ENCODE measurements at places on chromosomes 5 and 9.

DNA sequence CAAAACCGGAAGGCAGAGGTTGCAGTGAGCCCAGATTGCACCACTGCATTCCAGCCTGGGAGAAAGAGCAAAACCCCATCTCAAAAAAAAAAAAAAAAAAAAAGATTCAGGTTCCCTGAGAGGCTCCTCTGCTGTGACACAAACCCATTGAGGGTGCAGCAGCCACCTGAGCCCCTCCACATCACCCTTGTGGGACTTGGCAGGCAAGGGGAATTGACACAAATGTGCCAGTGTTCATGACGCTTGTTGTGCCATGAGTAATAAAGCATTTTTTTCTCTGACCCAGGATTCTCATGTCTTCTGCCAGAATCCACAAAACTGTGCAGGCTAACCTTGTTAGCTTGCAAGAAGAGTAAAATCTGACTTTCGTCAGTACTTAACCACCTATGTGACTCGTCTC is 149.6 kb downstream of the TTC39B start:
- DNase-seq = peak; percentile 80

DNA sequence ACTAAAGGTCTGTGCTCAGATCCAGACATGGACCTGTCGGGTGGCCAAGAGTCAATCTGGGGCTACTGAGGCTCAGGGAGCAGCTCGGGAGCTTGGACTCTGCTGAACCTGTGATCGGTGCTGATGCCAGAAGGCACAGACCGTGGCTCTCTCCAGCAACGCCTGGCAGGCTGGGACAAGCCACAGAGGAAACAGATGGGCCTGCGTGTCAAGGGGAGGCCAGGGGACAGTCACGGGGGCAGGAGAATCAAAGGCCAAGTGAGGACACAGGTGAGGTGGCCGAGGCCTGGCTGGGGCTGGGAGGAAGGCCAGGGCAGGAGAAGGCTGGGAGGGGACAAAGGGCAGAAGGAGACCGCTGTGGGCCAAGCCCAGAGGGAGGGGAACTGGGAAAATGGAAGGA is 43.4 kb downstream of the EPB41L4B start:
- DNase-seq = no peak

DNA sequence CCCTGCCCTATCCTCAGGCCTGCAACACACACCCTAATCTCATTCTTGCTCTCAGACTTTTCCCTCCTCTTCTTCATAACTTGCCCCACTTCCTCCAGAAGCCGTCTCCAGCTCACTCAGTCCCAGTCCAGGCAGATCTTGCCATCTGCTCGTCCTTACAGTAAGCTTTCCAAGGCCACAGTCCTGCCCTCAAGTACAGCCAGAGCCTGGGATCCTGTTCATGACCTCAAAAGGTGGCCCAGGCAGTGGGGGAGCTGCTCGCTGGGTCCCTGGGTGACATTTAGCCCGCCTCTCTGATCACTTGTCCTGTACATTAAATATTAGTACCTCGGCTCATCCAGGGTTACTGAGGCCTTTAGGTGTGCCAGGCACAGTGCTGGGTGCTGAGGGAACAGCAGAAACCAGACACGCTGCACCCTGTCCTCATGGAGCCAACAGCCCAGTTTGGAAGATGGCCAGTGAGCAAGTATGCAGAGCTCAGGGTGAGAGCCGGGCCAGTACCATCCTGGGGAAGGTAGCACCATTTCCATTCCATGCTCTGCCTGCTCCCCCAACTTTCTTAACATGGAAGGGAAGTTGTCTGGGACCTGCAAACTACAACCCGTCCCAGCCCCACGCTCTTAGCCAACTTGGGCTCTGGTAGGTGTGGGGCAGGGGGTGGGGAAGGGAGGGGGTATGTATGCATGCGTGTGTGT is 100.4 kb downstream of the C5orf15 start:
- no peak for DNase-seq

DNA sequence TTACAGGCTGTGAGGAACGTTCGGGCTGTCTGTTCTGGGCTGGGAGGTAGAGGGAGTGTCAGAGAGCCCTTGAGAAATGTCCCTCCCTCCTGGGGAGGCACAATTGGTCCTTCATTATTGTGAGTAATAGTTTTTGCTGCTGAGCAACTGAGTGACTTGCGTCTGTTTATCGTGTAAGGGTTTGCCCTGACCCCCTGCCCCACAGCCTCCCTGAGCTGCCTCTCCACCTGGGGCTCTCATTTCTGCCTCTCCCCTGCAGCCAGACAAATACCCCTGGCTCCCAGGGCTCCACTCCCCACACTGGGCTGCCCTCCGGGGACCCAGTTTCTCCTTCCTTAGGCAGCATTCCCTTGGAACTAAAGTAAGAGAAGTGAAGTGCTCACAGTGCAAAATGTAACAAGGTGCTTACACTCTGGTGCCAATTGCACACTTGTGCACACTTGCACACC is 174.9 kb upstream of the MVB12B start:
- no peak for DNase-seq

DNA sequence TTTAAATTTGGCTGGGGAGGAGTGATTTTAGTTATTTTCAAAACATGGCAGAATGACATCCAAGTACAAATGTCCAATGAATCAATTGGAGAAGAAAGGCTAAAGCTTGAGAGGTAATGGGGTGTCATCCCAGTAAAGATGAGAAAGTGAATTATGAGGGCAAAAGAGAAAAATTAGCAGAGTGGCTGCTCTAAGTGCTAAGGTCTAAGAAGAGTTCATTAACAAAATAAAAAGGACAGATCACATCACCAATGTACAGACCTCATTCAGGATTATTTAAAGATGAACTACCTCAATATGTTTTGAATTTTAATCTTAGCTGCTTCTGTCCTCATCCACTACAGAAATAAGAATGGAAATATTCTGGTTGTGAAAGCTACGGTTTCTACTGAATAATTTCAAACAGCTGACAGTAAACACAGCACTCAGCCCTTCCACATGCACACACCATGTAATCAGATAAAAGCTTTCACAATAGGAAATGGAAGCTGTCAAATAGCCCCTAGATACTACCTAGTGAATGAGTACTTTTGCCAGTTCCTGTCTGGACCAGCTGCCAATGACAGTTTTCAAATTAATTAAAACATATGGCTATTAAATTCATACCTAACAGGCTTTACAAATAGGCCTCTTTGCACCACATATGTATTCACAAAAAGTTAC is 171.5 kb downstream of the SSBP2 start:
- peak; percentile 30 for DNase-seq

DNA sequence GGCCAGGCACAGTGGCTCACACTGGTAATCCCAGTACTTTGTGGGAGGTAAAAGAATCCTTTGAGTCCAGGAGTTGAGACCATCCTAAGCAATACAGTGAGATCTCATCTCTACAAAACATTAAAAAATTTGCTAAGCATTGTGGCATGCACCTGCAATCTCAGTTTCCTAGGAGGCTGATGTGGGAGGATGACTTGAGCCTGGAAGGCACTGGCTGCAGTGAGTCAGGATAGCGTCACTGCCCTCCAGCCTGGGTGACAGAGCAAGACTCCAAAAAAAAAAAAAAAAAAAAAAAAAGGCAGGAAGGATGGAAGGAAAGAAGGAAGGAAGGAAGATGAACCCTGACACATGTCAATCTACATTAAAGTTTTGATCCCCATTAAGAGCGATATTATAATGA is 1452.2 kb upstream of the ACO1 start:
- DNase-seq = peak; percentile 0

GRCh38 chr9:80775530-80775929 is 913.8 kb downstream of the TLE1 start:
- DNase-seq = peak; percentile 2

- DNase-seq = peak; percentile 64
Observed at GRCh38 chr9:115276621-115277020, 158.7 kb upstream of the TNC start.

- peak; percentile 99 for DNase-seq
Observed at GRCh38 chr9:17017931-17018491, 116.8 kb upstream of the CNTLN start.

GRCh38 chr5:146301626-146302025 is 37.0 kb upstream of the POU4F3 start:
- peak; percentile 2 for DNase-seq

DNA sequence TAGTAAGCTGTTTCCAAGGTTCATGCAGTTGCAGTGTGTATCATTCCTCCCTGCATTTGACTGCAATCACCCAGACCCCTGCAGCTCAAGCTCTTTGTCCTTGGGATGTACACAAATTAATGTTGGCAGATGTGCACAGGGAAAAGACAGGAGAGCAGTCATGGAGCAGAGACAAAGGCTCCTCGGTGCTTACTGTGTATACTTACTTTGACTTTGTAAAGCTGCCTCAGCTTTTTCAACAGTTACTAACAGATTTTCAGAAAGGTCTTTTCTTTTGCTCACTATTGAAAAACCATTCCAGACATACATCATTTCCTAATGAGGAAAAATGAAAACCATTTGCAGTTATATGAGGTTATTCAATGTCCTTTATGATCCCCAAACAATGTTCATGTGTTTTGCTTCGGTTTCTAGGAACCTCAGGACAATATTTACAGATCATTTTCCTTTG is 124.9 kb downstream of the TTC39B start:
- no peak for DNase-seq

DNA sequence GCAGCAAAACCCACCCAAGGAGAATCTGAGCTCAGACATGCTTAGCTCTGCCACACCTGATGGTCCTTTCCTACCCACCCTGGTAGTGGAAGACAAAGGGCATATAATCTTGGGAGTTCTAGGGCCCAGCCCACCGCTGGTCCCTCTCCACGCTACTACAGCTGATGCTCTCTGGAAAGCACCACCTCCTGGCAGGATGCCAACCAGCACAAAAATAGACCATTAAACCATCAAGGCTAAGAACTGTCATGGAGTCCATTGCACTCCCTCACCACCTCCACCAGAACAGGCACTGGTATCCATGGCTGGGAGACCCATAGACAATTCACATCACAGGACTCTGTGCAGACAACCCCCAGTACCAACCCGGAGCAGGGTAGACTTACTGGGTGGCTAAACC is 111.0 kb upstream of the IL7R start:
- DNase-seq = no peak
